ENCODE measurements at places on chromosomes 6 and 20. TPM values are rescaled to one million over a fixed set of nuclear protein-coding genes. Genes with fewer than 3 reads are reported as not detected.

The SCP2D1 gene
- total RNA-seq, result not detected

The CLPSL2 gene
- total RNA-seq, result not detected

The HS3ST5 gene
- total RNA-seq, result not detected

The CST2 gene
- 0.98 TPM for total RNA-seq

The TCF15 gene
- total RNA-seq, result not detected

The GNRH2 gene
- total RNA-seq, result 1.1 TPM

The FLRT3 gene
- 77.4 TPM for total RNA-seq

The SLC18B1 gene
- 12.0 TPM for total RNA-seq

The CLIC5 gene
- total RNA-seq, result 162 TPM

The CYP39A1 gene
- total RNA-seq, result 6.3 TPM

The CDH22 gene
- 0.10 TPM for total RNA-seq

The HCK gene
- total RNA-seq, result 84.5 TPM

The CPNE5 gene
- 4.0 TPM for total RNA-seq

The MEI4 gene
- total RNA-seq, result not detected

The KIF3B gene
- total RNA-seq, result 26.3 TPM
